Hepatocyte (in vitro differentiated cells): ENCODE measurements at places on chromosomes 1 and 21.
A peak's percentile ranks its signal among the peaks of the same experiment; 100 is the strongest.

- no peaks in the 10 kb centered on the region for H3K4me1 ChIP-seq
- DNase-seq: no peak
- H3K27ac ChIP-seq: no peak overlapping the region
- peaks cover 6% of the 10 kb centered on the region for H3K27me3 ChIP-seq
- H3K36me3 ChIP-seq: no peaks in the 10 kb centered on the region
Observed at GRCh38 chr1:25083481-25084345, 148.6 kb downstream of the SYF2 start.

DNA sequence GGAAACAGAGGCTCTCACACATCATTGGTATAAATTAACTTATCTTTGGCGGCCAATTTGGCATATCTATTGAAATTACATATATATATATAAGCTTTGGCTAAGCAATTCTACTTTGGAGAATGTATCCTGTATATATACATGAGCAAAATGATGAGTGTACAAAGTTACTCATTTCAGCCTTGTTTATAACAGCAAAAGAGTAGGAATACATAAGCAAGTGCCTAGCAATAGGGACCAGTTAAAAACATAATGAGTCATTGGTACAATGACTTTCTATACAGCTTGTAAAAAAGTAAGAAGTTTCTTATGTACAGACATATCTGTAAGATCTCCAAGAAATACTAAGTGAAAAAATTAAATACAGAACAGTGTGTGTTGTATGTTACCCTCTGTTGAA is 190.8 kb downstream of the LTN1 start:
- no peak for DNase-seq
- no peaks in the 10 kb centered on the region for H3K4me1 ChIP-seq
- no peak overlapping the region for H3K27ac ChIP-seq
- no peak overlapping the region for H3K4me3 ChIP-seq
- H3K36me3 ChIP-seq: no peaks in the 10 kb centered on the region
- H3K27me3 ChIP-seq: no peaks in the 10 kb centered on the region

GRCh38 chr1:85943526-85943925 is 213.0 kb downstream of the COL24A1 start:
- no peaks in the 10 kb centered on the region for H3K27me3 ChIP-seq
- H3K4me1 ChIP-seq: peaks cover 5% of the 10 kb centered on the region
- H3K4me3 ChIP-seq: no peak overlapping the region
- no peaks in the 10 kb centered on the region for H3K36me3 ChIP-seq

DNA sequence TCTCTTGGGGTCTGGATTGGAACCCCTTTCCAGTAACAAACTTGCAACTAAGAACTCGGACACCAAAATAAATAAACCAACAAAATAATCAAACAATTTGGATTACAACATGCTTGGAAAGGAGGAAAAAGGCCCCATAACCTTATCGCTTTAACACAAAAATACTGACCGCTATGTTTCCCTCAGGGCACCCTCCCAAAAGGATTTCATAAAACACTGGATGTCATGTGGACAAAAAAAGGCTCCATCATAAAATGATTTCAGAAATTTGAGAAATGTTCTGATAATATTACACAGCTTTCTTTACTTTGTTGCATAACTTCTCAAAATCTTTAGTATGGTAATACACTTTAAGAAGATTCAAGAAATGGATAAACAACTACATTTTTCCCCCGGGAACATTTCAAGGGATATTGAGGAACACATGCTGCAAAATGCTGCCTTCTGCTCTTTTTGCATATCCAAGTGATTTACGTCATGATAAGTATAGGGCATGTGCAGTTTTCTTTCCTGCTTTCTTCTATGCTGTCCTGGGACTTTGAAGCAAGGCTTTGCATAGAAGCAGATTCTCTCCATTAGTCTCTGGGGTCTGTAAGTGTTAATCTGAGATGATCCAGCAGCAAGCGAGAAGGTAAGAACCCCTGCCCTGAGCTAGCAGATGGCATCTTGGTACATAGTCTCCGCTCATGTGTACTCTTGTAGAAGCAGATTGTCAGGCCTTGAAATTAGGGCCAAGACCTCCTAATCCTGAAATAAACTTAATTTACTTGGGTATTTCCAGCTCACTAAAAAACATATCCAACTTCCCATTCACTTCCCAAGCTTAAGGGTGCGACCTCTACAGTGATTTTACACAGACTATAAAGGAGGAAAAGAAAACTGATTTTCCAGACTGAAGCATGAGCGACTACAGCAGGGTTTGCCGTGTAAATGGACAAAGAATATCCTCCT is 85.5 kb upstream of the KIAA0040 start:
- H3K27ac ChIP-seq: no peak overlapping the region
- no peaks in the 10 kb centered on the region for H3K36me3 ChIP-seq
- H3K4me3 ChIP-seq: no peak overlapping the region
- no peaks in the 10 kb centered on the region for H3K27me3 ChIP-seq
- DNase-seq: no peak
- no peaks in the 10 kb centered on the region for H3K4me1 ChIP-seq

DNA sequence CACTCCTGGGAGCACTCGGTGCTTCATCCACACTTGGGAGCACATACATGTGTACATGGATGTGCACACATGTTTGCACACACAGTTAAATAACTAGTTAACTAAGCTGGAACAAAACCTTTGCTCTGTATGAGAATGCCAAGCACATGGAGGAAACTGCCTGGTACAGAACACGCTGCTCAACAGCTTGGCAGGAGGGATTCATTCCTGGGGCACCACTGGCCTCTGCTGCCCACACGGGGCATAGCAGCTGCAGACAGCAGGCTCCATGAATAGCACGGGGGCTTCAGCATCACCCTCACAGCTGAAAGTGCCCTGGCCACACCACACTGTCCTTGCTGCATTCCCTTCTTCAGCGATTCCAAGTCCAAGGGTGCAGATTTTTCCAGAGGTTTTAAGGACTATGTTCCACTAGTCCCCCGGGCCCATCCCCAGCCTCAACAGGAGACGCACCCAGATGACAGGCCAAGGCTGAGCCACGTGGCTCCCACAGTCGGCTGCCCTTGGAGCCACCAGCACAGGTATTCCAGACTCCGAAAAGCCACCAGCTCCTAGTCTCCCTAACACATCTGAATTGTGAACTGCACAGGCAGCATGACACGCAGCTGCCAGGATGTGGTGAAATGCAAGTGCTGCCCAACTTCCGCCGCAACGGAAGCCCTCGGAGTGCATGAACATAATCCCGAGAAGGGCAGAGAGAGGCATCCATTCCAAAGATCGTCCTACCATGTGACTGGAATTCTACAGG is 16.9 kb downstream of the NPHP4 start:
- no peaks in the 10 kb centered on the region for H3K27me3 ChIP-seq
- no peak overlapping the region for H3K27ac ChIP-seq
- no peaks in the 10 kb centered on the region for H3K36me3 ChIP-seq
- H3K4me3 ChIP-seq: no peak overlapping the region

GRCh38 chr1:196407358-196408051 is 200.7 kb downstream of the KCNT2 start:
- no peak overlapping the region for H3K4me3 ChIP-seq
- peak; percentile 5 for DNase-seq
- no peaks in the 10 kb centered on the region for H3K27me3 ChIP-seq
- H3K27ac ChIP-seq: peak overlapping the region; percentile 60

GRCh38 chr1:225995919-225996864 is 3.0 kb downstream of the SDE2 start:
- H3K36me3 ChIP-seq: no peaks in the 10 kb centered on the region
- H3K27me3 ChIP-seq: no peaks in the 10 kb centered on the region
- no peak for DNase-seq

DNA sequence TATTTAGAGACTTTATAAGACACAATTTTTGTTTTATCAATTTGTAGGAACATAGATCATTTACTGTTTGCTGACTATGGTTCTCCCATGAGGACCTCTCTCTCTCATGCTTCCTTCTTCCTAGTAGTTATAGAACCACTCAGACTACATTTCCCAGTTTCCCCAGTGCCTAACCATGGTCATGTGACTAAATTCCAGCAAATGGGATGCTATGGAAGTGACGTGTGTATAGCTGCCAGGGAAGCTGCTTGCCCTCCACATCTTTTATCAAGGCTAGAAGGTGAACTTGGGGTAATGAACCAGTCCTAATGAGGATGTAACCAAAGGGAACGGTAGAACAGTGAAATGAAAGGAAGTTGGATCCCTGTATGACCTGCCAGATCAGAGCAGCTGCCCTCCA is 184.0 kb downstream of the MIS18A start:
- no peak for DNase-seq
- no peak overlapping the region for H3K27ac ChIP-seq
- H3K36me3 ChIP-seq: no peaks in the 10 kb centered on the region
- no peaks in the 10 kb centered on the region for H3K4me1 ChIP-seq

DNA sequence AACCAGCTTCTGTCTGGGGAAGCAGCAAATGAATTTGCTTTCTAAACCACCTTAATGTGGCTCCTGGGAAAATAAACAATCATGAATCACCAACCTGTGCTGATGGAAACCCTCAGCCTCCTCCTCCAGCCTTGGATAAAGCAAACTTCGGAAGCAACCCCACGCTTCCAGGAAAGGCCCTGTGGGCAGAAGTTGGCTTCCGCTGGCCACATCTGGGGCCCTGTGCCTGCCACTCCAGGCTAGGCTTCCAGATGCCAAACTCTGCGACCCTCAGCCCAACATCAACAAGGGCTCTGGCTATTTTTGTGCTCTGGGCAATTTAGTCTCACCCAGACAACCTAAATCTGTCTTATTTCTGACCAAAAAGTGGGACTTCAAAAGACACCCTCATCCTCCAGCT is 6.2 kb upstream of the OXCT2 start:
- DNase-seq: no peak
- H3K4me1 ChIP-seq: no peaks in the 10 kb centered on the region
- H3K4me3 ChIP-seq: no peak overlapping the region
- no peaks in the 10 kb centered on the region for H3K27me3 ChIP-seq
